NCI-H446 treated with DMSO at 0.1 percent for 48 hours (cell line): ENCODE measurements at places on chromosomes 3 and 15.

GRCh38 chr3:189952272-189952671, 168.4 kb downstream of the P3H2 start:
- DNase-seq: no peak

DNA sequence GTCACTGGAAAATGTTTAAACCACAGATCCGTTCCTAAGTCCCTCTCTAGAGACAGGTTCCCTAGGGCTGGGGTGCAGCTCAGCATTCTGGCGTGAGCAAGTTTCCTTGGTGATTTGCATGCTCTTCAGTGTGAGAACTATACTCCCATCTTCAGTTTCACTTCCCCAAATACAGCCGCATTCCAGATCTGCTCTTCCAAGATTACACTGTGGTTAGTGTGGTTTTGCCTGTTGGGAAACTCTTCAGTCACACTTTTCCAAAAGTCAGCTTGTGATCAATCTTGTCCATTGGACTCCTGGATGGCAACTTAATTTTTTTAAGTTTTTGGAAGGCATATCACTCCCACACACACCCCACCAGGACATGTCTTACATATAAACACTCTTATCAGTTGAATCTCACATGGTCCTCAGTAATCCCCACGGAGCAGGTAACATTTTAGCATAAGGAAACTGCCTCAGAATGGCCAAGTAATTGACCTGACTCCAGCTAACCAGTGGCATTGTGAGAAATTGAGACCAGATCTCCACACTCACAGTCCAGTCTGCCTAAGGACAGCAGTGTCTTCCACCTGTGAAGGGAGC, 33.5 kb upstream of the PTPN23 start:
- DNase-seq: no peak

GRCh38 chr15:28994831-28995596, 109.2 kb downstream of the APBA2 start:
- no peak for DNase-seq

DNA sequence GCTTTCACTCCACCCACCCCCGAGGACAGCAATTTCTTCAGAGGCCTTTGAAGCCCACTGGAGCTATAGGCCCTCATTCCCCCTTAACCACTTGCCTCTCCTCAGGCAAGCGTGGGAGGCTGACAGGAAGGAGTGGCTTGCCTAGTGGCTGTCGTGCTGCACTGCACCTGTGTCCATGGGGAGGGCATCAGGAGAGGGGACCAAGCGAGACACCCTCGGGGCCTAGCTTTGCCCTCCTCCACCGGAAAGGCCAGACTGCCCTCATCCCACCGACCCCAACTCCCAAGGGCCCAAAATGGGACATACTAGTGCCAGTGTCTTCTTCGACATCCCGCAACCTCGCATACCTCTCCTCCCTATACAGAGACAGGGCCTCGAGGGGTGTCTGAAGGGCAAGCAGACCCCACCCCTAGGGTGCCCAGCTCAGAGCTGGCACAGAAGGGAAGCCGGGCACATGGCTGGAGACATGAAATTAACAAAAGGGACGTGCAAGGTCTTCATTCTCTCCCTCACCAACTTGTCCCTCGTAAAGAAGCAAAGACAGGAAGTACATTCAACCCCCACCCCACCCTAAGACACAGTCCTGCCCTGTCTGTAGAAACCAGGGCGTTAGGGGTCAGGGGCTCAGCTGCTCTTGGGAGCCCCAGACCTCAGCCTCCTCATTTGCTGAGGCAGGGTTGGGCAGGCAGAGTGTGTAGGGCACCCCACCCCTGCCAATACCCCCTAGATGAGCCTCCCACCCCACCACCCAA, 24.3 kb downstream of the VIPR1 start:
- no peak for DNase-seq

- DNase-seq: no peak
These were observed 91.5 kb downstream of the MYLK start for GRCh38 chr3:123792473-123793201.

- no peak for DNase-seq
These were observed 17.0 kb downstream of the CLK3 start for GRCh38 chr15:74632601-74633000.

GRCh38 chr3:130839813-130840212, 54.1 kb upstream of the ATP2C1 start:
- peak; percentile 68 for DNase-seq

GRCh38 chr3:33061782-33062181, 35.2 kb downstream of the GLB1 start:
- DNase-seq: no peak

- DNase-seq: no peak
These were observed 54.4 kb downstream of the KLHL6 start for GRCh38 chr3:183500981-183501704.

GRCh38 chr15:91853511-91853947, at the start of gene SLCO3A1:
SLCO3A1 (plus strand) TSS chr15:91853708.
- DNase-seq: no peak

GRCh38 chr3:145628211-145628610, 532.8 kb downstream of the PLOD2 start:
- no peak for DNase-seq

GRCh38 chr15:50996641-50997040, 88.2 kb downstream of the AP4E1 start:
- DNase-seq: no peak

DNA sequence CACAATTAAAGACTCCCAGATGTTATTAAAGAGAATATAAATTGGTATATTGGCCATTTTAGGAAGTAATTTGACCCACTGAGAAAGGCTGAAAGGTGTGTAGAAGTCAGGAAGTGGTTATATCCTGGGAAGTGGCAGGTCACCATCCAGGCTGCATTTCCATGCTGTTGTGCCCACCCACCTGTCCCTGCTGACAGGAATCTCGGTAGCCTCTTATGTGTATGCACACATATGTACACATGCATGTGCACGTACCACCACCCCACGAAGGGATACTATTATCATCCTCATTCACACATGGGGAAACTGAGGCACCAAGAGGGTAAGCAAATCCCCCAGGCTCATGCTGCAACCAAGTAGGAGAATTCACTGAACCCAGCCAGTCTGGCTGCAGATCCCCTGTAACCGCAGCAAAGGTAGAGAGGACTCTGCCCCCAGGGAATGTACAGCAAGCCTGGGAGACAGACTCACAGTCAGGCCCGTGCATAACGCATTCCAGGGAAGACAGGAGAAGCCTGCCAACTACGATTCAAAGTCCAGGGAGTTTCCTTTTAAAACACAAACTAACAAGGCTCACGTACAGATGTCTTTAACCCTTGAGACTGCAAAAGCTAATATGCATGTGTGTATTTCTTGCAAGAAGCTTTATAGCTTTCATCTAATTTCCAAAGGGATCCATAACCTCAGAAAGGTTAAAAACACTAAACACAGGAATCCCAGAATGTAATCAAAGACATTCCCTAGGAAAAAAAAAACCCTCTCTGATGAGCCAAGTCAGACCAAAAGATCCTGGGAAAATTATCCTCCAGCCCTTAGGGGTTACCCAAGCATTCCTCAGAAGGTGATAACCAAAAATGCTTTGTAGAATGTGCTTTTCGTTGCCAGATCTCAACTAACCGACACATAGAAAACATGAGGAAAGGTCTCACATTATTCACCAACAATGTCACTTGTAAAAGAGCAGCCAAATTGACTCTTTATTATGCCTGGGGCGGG, 129.6 kb downstream of the ADAMTS17 start:
- DNase-seq: no peak

GRCh38 chr3:134707908-134708597, 57.2 kb upstream of the KY start:
- DNase-seq: peak; percentile 25

GRCh38 chr15:87129916-87130315, 1050.2 kb downstream of the AGBL1 start:
- DNase-seq: no peak
